ENCODE measurements at places on chromosomes 2 and 18.
A peak's percentile ranks its signal among the peaks of the same experiment; 100 is the strongest.

- peak; percentile 95 for DNase-seq
Measured at GRCh38 chr2:145157741-145158591, 638.0 kb upstream of the ZEB2 start.

DNA sequence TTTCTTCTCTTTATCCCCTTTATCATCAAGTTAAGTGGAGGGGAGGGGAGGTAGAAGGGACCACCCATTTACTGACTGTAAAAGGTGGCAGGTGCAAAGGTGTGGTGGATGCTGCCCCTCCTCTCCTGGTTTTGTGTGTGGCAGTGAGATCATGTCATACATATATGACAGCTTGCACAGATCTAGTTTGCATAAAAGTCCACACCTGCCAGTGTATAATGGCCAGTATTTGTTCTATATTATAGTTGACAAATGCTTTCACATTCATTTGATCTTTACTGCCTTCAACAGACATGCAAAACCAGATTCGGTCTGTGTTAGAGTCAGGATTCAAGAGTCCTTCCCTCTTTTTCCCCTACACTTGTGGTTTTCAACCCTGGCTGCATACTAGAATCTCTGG lies 55.1 kb downstream of the TGFA start:
- no peak for DNase-seq

- no peak for DNase-seq
Measured at GRCh38 chr2:159108181-159108893, 139.9 kb downstream of the TANC1 start.

DNA sequence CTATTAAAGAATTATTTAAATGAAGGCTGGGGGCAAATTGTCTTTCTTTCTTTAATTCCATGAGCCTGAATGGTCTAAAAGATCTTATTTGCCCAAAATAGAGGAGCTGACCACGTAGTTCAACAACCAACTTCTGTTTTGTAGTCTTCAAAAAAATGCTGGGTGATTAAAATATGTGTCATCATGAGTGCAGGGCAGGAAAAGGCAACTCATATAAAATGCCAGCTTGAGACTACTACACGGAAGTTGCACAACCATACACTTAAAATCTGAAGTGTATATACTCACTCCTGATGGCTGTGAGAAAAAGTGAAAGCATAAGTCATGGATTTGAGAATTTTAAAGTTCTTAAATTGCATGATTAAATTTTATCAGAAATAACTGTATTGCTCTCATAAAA lies 210.9 kb downstream of the DYM start:
- DNase-seq, result peak; percentile 86

GRCh38 chr2:216450784-216451183 lies 38.5 kb downstream of the SMARCAL1 start:
- DNase-seq, result no peak

DNA sequence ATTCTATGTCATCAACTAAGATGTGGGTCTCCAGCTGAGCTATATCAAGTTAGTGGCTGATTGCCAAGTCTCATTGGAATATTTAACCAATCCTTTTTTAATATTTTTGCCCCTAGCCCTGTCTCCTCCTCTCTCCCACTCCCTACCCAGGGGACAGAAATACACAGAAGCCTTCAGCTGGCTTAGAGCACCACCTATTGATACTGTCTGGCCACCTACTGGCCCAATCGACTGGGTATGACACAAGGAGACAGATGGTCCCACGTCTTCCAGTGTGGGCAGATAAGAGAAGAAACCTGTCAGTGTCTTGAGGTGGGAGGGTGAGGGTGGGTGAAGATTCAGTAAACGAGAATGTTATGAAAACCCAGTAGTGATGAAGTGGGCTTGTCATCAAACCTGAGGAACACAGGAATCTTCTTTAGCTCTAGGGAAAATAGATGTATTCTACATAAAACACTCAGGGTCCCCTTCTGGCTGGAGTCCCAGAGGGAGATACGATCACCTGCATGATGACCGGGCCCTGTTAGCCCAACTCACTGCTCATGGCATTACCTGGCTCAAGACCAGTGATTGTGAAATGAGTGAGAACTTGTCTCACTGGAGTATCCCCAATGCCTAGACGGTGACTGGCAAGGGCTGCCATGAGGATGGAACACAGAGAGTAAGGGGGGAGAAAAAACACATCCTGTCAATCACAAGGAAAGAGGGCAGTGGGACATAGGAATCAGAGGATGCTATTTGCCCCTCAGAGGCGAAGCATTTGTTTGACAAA lies 26.7 kb downstream of the POLR1A start:
- DNase-seq, result peak; percentile 58

GRCh38 chr2:226652369-226652768 lies 147.3 kb downstream of the IRS1 start:
- DNase-seq, result peak; percentile 94

DNA sequence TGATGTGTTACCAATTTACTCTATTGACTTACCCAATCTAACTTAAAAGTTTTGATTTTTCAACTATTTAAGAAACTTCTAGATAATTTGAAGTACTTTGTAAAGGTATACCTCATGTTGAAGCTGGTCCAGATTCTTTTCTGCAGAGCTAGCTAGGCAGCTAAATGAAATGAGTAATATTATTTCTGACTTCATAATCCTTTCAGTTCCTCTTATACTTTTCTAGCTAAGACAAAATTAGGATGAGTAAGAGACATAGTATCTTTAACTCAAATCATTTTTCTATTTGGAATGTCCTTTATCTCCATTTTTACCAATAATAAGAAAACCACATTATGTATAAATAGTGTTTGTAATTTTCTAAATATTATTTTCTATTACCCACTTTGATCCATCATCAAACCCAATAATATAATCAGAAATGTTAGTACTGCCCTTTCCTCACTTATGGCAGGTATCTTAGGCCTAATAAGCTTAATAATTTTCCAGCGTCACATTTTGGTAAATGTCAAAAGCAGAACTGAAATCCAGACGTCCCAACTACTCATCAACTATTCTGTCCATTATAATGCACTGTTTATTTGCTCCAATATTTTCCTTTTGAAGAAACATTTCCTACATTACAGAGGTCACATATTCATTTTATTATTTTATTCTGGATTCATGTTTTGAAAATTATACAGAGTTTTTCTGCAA lies 456.6 kb downstream of the THSD7B start:
- no peak for DNase-seq

- DNase-seq, result no peak
Measured at GRCh38 chr2:226728996-226729395, 70.6 kb downstream of the IRS1 start.

DNA sequence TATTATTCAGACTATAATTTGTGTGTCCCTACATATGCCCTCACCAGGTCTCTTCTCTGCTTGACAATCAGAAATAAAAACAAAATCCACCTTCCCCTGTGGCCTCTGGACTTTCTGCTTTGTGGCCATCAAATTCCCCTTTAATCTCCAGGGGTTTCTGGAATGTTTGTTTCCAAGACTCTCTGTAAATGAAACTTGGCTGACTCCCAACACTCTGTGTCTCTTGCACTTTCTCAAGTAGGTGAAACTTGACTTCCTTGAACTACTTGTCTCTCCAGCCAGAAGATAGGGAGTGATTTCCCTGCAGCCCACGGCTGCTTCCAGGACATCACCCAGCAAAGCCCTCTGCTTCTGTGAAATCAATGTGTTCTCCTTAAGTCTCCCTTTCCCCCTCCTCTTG lies 54.1 kb upstream of the AQP4 start:
- no peak for DNase-seq

GRCh38 chr18:46040747-46041104 lies 31.3 kb downstream of the PSTPIP2 start:
- no peak for DNase-seq

DNA sequence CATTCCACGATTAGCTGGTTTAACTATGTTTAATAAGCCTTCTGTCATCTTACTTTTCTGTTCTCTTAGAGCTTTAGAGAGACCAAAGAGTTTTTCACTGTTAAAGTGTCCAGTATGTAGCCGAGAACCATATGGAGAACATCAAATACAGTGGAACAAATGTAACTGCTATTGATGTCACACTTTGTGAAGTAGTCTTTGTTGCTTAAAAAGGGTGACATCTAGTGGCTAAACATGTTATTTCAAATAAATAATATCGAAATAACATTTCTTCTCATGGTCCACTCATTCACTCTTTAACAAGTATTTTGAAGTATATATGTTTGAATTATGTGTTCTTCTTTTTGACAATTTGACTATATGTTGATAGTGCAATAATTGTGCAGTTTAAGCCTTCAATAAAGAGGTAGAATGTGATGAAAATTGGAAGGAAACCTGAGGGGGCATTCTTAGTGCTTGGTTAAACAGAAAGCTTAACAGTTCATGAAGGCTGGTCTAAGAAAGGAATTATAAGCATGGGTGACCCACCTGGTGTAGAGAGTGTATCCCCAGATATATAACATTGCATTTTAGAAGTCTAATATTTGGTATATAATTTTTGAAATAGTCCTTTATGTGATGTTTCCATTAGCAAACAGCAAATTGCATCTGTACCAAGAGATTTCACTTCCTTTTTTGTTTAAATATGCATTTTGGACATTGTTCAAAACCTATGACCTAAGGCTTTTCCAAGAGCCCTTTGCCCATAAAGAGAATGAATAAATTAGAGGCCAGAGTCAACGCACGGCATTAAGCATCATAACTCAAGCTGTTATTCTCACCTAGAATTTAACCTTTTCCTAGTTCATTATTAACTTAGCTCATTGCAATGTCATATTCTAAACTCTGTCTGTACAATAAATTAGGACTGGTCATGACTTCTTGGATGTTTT lies 112.1 kb downstream of the KYNU start:
- DNase-seq, result peak; percentile 59

DNA sequence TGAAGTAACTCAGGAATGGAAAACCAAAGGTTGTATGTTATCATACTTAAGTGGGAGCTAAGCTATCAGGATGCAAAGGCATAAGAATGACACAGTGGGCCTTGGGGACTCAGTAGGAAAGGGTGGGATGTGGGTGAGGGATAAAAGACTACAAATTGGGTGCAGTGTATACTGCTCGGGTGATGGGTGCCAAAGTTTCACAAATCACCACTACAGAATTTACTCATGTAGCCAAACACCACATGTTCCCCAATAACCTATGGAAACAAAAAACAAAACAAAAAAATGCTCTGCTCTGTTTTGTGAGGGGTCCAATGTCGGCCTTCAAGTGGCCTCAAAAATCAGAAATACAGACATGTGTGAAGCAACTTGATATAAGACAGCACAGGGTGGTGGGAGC lies 8.9 kb upstream of the RNF144A start:
- no peak for DNase-seq

- no peak for DNase-seq
Measured at GRCh38 chr2:195279840-195280427, 377.1 kb upstream of the SLC39A10 start.

DNA sequence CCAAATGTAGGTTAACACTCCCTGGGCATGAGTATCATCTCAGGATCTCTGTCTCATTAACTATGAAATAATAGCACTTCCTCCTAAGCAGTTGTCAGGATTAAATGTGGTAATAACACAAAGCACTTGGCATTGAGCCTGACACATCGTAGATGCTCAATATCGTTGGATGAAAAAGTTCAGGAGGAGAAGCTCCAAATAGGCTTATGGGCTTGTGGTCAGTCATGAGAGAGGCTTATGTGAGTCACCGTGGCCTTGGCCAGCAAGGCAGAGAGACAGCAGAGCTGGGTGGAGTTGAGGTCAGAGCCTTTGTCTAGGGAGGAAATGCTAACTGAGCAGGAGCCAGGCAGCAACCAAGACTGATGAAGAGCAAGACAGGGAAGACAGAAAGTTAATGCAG lies 68.3 kb upstream of the PPM1B start:
- DNase-seq, result peak; percentile 97

- no peak for DNase-seq
Measured at GRCh38 chr2:205994344-205994743, 91.6 kb downstream of the INO80D start.

DNA sequence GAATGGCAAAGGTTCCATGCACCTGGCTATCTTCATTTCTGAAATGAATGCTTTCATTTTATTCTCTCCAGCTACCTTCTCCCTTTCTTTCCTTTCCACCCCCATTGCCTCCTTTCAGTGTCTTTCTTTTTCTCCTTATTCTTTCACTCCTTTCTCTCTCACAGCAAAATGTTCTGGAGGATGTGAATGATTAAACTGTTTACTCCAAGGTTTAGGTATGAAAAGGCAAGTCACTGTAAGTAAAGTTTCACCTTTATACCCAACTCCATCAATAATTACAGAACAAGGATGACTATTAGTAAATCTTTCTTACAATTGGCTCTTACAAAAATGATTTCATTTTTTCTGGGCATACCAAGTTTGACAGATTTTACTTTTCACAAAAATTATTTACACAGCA lies 4.3 kb downstream of the PAX8 start:
- no peak for DNase-seq

Measured in AG10803 (cell line).